ENCODE measurements at places on chromosomes 4 and X.

DNA sequence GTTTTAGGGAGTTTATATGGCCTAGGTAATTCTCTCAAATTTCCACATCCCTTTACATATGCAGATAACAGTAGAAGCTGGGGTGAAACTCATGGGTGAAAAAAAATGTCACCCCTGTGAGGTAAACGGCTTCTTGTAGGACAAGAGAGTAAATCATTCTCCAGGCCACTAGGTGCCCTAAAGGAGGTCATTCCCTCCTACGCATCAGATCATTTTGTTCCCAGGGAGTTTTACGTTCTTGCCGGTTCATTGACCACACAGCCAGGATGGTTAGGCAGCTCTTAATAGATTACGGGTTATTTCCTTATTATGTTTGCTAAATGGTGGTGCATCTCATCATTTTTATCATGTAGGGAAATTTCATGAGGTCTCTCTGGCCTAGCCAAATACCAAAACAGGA, 225.8 kb upstream of the NOCT start:
- DNase-seq: no peak

DNA sequence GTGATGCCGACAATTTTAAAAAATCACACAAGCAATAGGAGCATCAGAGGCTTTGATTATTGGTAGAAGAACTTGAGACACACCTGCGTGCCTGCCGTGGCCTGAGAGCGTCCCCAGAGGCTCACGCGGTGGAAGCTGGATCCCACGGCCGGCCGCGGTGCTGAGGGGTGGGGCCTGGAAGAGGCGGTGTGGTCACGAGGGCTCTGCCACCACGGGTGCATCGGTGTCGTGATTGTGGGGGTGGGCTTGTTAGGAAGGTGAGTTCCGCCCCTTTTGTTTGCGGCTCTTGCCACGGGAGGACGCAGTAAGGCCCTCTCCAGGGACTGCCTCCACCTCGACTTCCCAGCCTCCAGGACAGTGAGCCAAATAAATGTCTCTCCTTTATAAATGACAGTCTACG, 77.2 kb upstream of the ADRA2C start:
- no peak for DNase-seq

- no peak for DNase-seq
Observed at GRCh38 chr4:101761405-101761804, 29.1 kb upstream of the BANK1 start.

DNA sequence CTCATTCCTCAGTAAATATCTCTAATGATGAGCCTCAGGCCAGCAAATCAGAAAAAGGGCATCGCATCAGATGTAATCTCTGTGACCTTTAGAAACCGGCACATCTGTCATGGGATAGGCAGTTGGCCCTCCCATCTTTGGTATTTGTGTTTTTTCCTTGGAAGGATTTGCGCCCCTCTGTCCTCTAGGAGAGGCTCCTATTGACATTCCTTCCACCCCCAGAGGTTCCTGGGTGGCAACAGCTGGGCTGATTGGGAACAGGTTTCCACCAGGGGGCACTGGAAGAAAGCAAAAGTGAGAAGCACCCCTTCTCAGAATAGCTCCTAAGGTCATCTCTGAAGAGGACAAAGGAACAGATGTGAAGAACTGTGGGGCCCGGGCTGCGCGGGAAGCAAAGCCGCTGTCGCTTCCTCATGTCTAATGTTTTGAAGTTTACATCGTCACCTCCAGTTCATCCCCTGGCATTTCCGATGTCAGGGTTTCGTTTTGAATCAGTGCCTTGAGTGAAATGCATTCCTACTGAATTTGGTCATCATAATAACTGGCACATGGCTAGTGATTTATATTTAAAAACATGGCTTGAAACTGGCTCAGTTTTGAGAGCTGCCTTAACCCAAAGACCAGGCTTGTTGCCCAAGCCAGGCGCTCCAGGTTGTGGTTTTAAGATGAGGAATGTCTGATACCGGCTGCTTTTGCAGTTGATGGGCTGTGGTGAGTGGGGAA, 6.2 kb downstream of the TXK start:
- peak; percentile 80 for DNase-seq

DNA sequence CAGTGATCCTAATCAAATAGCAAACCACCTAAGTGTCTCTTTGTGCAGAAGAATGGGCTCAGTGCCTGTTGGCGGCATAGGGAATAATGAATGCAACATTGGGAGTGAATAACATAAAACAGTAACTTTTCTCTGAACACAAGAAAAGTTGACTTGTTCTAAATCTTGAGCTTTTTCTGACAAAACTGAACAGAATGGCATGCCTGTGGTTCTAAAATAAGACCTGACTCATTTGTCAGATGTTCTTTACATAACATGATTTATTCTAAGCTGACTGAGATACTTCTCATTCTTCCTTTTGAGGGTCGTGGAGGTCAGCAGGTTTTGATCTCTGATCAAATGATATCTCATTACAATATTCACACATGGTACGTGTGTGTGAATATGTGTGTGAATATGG, 165.4 kb upstream of the WDR1 start:
- DNase-seq: no peak

DNA sequence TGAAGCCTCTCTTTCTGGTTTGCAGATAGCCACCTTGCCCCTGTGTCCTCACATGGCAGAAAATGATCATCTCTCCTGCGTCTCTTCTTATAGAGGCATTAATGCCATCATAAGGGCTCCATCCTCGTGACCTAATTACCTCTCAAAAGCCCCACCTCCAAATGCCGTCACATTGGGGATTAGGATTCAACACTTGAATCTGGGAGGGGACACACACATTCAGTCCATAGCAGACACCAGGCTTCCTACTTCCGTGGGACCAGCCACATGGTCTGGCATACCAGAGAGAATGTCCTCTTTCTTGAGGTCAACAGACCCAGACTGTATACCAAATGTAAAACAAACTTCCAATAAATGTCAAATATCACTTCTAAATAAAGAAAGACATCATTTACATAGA, 82.3 kb upstream of the S100G start:
- DNase-seq: no peak

DNA sequence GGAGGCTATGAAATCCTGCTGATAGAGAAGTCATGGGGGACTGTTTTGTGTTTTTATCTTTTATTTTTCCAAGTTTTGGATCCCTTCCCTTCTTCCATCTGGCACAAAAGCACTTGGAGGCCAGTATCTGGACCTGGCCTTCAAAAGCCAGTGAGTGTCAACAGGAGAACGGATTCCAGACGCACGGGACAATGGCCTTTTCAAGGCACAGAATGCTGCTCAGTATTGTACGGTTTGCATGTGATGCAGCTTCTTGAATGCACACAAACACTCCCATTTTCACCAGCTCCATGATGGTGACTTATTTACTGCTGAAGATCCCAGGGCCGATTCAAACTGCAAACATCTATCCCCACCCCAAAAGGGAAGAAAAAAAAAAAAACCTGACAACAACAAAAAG, 145.4 kb downstream of the CPEB2 start:
- no peak for DNase-seq

DNA sequence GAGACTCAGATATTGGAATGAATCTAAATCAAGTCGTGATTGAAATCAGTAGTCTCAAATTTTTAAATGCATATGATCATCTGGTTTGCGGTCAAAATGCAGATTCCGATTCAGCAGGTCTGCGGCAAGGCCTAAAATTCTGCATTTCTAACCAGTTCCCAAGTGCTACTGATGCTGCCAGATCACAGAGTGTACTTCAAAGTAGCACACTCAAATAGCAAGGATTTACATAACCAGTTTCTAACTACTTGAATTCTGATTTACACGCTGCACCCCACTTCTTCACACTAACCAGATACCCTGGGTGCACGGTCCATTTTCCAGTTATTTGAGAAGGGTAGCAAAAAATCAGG, 752 bp downstream of the MBTPS2 start:
- peak; percentile 7 for DNase-seq

GRCh38 chr4:66991521-66991920, 553.8 kb downstream of the CENPC start:
- no peak for DNase-seq

DNA sequence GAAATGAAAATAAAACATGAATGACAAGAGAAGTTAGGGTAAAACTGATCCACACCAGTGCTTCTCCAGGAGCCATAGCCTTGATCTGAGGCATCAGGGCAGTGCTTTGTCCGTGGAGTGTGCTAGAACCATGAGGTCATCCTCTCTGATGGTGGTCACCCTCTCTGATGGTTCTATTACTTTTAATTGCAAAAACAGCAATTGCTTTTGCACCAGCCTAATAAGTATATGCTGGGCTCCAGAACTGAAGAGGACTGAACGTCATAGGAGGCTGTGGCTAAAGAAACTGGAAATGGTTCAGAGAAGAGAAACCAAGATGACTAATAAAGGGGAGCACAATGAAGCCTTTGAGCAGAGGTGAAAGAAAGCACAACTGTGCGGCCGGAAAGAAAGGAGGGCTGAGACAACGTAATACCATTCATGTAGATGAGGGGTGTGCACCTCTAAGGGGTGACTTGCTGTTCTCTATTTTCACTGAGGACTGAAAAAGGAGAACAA, 17.0 kb upstream of the TMEM154 start:
- DNase-seq: peak; percentile 60

DNA sequence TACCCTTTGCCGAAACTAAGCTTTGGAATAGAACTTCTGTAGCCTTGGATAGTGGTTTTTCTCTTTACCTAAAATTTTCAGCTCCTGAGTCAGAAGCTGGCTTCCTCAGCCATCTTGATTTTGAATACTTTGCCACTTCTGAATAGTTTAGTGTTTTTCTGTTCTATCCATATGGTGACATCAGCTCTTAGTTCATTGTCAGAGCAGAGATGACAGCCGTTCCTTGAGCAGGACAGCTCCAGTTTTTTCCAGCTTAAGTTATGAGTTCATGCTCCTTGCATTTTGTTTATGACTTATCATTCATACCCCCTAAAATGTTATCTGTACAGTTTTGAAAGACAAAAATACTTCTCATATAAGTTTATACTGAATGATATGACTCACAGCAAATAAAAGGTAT, 47.8 kb downstream of the DTHD1 start:
- DNase-seq: no peak

DNA sequence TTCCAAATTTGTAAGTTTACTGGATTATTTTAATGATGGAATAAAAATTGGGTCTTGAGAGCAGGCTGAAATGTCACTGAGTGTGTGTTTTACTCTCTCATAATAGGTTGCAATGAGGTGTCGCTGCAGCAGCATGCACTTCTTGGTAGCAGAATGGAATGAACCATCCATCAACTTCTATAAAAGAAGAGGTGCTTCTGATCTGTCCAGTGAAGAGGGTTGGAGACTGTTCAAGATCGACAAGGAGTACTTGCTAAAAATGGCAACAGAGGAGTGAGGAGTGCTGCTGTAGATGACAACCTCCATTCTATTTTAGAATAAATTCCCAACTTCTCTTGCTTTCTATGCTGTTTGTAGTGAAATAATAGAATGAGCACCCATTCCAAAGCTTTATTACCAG, 2.6 kb downstream of the SAT1 start:
- DNase-seq: peak; percentile 52

GRCh38 chr4:177079327-177079726, 230.3 kb upstream of the NEIL3 start:
- DNase-seq: no peak

GRCh38 chr4:158644760-158645159, 26.9 kb downstream of the C4orf46 start:
- DNase-seq: no peak

- DNase-seq: no peak
Observed at GRCh38 chr4:89906777-89907521, 12.3 kb downstream of the MMRN1 start.

DNA sequence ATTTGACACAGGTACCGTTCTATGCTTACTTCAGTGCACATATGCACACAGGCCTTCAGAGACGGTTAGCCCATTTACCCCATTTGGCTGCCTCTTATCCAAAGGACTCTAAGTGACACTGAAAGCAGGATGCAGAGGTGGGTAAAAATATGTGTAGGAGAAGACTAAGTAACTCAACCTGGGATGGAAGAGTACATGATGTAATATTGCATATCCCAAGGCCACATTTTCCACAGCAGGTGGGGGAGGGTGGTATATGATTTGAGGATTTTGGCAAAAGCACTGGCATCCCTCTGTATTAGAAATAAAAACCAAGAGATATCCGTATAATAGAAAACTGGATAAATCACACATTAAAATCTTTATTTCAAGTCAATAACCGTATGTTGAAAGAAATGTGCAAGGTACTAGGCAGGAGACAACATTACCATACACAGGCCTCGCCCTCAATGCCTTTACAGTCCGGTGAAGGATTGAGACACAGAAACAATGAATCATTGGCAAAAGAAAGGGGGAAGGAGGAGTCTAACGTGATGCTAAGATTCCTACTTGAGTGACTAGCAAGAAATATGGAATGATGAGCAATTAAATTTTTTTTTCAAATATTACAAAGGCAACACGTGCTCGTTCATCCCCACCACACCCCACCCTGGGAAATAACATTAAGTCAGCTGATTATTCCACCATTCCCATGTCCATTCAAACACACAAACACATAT, 161.0 kb upstream of the RASGEF1B start:
- DNase-seq: no peak

DNA sequence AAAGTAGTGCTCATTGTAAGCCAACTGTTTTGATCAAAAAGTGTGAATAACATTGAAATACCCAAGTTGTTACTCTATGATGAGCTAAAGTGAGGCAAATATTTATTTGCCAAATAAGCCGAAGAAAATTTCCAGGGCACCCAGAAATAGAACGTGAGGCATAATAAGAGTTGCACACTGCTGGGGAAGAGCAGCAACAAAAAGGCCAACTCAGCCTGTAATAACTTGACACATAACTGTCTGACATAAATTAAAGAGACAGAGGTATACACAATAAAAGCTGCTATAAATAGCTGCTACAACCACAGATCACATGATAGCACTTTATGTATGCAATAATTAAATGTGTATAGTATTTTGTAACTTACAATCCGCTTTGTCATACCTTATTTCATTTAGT, 2.0 kb upstream of the ABCB7 start:
- no peak for DNase-seq

DNA sequence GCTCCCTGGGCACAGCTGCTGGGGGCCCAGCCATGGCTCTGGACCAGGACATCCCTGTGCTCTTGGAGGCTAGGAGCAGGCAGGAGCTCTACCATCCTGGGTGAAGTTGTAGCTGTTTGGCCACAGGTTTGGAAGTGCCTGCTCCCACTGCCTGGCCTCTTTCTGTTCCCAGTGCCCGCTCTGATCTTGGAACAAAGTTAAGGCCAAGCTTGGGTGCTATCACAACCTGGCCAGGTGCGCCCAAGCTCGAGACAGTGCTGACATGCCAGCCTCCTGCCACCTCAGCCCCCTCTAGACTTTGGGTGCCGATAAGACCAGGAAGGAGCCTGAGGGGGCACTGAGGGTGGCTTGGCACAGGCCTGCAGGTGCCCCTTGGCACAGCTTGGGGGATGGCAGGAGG, 686.1 kb upstream of the AADAT start:
- no peak for DNase-seq

DNA sequence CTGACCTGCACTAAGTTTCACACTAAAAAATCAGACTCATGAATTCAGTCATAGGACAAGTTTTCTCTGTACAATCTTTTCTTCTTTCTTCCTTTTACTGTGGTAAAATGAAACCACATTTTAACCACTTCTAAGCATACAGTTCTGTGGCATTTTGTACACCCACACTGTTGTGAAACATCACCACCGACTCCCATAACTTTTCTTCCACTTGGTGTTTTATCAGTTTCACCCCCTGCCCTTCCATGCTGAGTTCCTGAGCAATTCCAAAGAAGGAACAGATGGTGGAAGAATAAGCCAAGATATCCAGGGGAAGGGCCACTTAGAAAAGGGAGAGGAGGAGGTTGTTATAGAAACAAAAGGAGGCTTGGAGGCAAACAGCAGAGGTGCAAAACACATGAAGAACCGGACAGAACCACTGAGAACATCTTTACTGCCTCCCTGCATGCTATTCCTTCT, 22.6 kb downstream of the SLC25A4 start:
- DNase-seq: no peak

- DNase-seq: no peak
Observed at GRCh38 chr4:53477038-53477565, 99.7 kb downstream of the FIP1L1 start.

All from CD4-positive, alpha-beta T cell treated with Interferon alpha-2 for 1 hour (primary cell).